ENCODE measurements at places on chromosomes 7 and 10.

DNA sequence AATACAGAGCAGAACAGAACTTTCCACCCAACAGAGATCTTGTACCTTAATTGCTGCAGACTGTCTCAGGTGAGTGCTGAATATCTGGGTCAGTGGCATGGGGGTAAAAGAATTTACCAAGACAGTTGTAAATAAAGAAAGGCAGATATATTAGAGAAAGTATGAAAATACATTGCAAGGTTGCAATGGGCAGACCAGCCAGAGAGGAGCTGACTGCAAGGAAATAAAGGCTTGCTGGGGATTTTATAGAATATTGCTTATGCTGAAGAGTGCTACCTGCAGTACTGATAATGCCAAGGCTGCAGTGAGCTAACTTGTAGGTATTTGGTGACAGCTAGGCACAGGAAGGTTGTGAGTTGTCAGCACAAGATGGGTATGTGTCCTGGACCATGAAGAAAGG, 171.0 kb upstream of the TRIM24 start:
- no peak for DNase-seq

- no peak for DNase-seq
Observed at GRCh38 chr7:29968683-29969395, 20.8 kb downstream of the SCRN1 start.

- DNase-seq, result no peak
Observed at GRCh38 chr7:104794154-104794553, 219.9 kb upstream of the KMT2E start.

DNA sequence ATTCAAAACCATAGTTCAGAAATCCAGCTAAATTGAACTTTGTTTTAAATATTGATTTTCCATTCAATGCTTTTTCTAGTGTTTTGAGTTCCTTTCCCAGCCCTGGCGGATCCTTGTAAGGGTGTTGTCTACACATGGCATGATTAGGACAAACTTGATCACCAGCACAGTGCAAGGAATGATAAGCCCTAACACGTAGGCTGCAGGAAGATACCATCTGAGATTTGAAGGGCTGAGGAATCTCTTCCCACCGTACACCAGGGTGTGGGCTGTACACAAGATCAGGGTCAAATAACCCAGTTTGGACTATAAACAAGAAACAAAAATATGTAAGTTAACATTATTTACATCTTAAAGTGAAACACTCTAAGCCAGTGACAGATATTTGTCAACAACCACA, 27.4 kb downstream of the STEAP4 start:
- no peak for DNase-seq

- no peak for DNase-seq
Observed at GRCh38 chr10:116861796-116862195, 12.5 kb downstream of the ENO4 start.

GRCh38 chr7:125773113-125773785, 843.6 kb upstream of the POT1 start:
- no peak for DNase-seq

GRCh38 chr10:125442856-125443540, 240.0 kb downstream of the TEX36 start:
- DNase-seq, result no peak

GRCh38 chr10:9668411-9668810, 1349.3 kb upstream of the CELF2 start:
- no peak for DNase-seq

DNA sequence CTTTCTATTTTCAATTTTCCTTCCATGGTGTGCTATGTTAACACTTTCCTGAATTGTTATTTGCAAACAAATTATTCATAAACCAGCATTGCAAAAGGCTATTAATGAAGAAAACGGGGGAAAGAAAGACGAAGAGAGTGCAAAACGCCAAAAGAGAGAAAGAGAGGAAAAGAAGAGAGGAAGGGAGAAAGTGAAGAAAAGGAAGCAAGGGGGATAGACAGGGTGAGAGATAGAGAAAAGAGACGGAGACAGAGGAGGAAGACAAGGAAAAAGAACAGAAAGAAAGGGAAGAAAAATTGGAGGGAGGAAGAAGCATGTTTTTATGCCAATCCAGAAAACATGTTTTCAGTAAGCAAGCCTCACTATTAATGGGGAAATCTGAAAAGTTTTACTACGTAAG, 310.6 kb downstream of the TFEC start:
- no peak for DNase-seq

GRCh38 chr10:96205580-96205979, 65.8 kb downstream of the BLNK start:
- DNase-seq, result no peak

GRCh38 chr7:132336797-132337196, 239.5 kb downstream of the PLXNA4 start:
- DNase-seq, result no peak

- no peak for DNase-seq
Observed at GRCh38 chr10:122541541-122542002, 19.0 kb upstream of the DMBT1 start.

DNA sequence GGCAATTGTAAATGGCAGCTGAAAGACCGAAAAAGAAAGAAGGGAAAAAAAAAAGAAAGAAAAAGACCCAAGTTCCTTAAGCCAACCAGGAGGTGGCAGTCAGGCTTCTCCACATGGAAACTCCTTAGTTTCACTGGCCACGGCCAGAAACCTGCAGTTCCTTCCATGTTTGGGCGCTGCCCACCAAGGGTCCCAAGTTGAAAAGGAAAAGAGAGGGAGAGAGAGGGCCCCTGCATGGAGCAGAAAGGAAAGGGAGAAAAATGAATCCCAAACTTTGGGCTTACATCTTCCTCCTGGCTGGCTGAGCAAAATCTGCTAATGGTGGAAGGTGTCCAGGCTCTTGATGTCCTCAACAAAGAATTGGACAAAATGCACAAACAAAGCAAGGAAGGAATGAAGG, 31.8 kb upstream of the ABCA13 start:
- no peak for DNase-seq

DNA sequence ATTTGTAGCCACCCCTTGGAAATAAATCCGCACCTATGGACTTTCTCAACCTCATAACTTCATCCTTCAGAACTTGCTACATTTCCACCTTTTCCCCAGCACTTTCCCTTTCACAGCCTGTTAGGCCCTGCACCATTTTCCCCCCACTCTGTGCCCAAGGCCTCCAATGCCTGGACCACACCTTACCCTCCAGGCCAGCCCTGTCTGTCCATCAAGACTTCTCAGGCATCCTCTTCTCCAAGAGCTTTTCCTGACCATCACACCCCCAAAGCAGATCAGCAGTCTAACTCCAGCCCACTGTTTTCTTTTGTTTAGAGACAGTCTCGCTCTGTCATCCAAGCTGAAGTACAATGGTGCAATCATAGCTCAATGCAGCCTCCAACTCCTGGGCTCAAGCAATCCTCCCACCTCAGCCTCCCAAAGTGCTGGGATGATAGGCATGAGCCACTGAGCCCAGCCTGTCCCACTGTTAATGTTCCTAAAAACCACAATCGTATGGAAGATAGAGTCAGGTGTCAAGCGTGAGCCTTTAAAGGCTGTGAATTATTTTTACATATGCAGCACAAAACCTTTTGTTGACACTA, 116.8 kb downstream of the PARD3 start:
- DNase-seq, result no peak

DNA sequence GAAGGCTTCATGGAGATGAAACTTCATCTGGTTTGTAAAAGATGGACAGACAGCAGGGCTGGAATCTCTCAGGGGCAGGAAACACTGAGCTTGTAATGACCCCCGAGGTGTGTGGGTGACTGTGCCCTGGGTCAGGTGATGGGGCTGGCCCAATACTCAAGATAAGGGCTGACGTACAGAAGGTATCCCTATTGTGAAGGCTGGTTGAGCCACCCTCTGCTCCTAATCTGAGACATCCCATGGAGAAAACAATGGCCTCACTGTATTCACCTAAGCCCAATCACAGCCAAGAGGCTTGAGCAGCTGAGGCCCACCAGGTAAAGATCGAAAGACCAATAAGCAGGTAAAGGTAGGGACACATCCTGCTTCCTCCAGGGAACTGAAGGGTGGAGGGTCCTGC, 34.8 kb upstream of the NUB1 start:
- DNase-seq, result no peak

GRCh38 chr10:133592716-133593115, 27.3 kb upstream of the SYCE1 start:
- DNase-seq, result no peak

DNA sequence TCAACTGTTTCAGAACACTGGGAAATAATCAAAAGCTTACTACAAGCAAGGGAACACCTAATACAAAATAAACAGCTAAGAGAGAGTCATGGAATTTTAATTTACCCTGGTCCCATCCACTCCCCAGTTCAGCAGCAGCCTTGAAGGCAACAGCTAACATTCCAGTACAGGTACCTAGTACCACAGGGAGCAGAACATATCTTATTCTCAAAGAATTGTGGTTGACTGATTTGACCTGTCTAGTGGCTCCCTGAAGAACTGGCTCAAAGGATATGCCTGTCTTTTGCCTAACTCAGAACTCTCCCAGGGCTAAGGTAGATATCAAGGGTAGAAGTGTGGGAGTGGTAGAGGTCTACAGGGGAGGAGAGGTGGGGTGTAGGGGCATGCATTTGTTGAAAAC, 32.3 kb downstream of the SMURF1 start:
- DNase-seq, result no peak

DNA sequence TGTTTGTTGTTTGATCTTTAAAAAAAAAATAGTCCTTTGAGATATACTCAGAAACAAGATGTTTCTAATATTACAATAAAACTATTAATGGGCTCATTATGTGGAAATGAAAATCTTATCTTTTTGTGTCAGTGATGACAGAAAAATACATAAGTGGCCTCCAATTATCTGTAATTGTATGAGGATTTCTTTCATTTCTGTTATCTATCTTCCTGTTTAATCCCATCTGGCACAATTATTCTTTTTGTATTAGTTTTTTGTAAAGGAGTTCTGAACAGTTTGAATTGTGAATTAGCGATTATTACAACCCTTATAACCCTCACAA, 270.8 kb downstream of the BBS9 start:
- DNase-seq, result no peak

DNA sequence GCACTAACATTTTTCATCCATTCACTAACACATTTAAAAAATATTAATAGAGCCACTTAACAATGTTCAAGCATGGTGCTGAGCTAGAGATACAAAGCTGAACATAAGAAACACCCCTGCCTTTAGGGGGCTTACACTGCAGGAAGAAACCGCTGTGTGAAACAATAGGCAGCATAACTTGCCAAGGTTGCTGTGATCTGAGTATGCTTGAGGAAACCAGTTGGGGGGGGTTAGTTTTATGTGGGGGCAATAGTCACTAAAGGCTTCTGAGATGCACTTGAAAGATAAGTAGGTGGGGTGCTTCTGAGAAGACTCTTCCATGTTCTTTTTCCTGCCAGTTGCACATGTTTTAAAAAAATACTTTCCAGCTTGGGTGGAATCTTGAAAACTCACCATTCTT, 2.8 kb downstream of the RBM17 start:
- DNase-seq, result no peak

DNA sequence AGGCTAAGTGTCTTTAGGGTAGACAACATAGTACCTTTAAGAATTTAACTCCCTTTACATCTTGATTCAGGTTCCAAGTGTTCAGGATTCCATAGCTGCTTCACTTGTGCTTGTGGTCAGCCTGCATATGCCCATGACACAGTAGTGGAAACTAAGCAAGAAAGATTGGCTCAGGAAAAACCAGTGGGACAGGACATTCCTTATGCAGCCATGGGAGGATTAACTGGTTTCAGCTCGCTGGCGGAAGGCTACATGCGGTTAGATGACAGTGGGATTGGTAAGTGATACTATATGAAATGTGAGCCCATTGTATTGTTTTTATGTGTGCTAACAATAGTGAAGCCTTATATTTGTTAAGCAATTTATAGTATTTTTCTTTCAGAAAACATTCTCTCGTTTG, 11.3 kb downstream of the FAM221A start:
- no peak for DNase-seq

- DNase-seq, result no peak
Observed at GRCh38 chr10:14302035-14302434, 28.7 kb downstream of the FRMD4A start.

DNA sequence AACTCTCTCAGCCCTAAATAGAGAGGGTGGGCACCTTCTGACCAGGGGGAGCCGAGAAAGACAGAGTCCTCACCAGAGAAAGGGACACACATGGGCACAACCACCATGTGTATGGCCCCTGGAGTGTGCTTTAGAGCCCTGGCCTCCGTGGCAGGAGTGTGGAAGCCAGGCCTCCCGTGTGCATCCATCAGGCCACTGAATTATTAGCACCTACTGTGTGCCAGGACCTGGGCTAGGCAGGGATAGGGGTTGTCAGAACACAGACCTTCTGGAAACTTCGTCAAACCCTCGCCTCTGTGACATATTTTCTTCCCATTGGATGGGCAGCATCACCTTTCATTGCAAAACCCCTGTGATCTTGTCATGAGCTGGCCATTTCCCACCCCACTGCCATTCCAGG, 78.5 kb downstream of the ZMIZ1 start:
- no peak for DNase-seq

DNA sequence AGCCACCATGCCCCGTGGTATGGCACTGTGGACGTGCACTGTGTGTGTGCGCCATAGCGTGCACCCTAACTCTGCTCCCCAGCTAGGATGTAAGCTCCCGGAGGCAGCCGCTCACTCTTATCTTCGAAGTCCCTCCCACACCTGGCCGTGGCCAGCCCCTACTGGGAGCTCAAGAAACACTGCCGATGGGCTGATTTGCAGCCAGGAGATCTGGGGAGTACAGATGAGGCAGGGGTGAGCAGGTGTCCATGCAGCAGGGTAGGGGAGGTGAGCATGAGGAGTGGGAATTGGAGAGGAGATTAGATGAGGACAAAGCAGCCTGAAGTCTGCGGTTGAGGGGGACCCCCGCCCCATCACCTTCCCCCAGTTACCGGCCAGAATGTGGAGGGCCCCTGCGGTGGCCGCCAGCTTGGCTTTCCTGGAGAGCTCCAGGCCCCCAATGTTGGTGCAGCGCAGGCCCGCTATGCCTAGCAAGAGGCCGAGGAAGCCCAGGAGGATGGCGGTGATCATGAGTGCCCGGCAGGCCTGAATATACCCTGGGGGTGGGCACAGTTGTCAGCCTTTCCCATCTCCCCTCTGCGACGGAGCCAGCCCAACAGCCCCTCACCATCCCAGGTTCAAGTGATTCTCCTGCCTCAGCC, 3.6 kb downstream of the CLDN15 start:
- no peak for DNase-seq

DNA sequence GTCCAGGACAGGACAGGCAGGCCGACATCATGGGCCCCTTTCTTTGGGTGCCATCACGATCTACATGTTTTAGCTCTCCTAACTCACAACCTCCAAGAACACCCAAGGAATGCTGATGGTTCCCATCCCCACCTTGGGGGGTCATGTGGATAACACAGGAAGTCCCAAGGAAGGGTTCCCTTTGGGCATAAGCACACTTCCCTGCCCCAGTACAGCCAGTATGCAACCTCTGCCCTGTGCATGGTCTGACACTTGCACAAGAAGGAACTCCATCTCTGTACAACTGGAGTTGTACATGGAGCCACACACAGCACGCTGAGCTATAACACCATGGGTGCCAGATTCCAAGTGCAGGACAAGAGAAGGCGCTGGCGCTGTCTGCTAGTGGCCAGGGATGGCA, 11.0 kb downstream of the MAT1A start:
- no peak for DNase-seq

- no peak for DNase-seq
Observed at GRCh38 chr7:156735851-156736250, 95.3 kb downstream of the RNF32 start.

- peak; percentile 16 for DNase-seq
Observed at GRCh38 chr7:44072364-44073231, 7.2 kb upstream of the PGAM2 start.
